ENCODE measurements at places on chromosomes 6 and 20. TPM values are rescaled to one million over a fixed set of nuclear protein-coding genes. Genes with fewer than 3 reads are reported as not detected.

- peak; percentile 10 for DNase-seq
Observed at GRCh38 chr6:160071805-160072690, 49.6 kb upstream of the SLC22A1 start.

- no peak for DNase-seq
Observed at GRCh38 chr6:99618649-99619408, 12.2 kb downstream of the PRDM13 start.

- no peak for DNase-seq
Observed at GRCh38 chr6:37004044-37004980, 1.1 kb upstream of the FGD2 start.

GRCh38 chr6:129252377-129253071 lies 369.6 kb downstream of the LAMA2 start:
- peak; percentile 8 for DNase-seq

- peak; percentile 3 for DNase-seq
Observed at GRCh38 chr6:112560651-112561050, 213.5 kb downstream of the RFPL4B start.

RRAGD gene
- total RNA-seq: 0.51 TPM

- DNase-seq: no peak
Observed at GRCh38 chr6:31720196-31720770, 1.3 kb downstream of the LY6G6C start.

SLC2A10 gene
- 16.0 TPM for total RNA-seq

DNA sequence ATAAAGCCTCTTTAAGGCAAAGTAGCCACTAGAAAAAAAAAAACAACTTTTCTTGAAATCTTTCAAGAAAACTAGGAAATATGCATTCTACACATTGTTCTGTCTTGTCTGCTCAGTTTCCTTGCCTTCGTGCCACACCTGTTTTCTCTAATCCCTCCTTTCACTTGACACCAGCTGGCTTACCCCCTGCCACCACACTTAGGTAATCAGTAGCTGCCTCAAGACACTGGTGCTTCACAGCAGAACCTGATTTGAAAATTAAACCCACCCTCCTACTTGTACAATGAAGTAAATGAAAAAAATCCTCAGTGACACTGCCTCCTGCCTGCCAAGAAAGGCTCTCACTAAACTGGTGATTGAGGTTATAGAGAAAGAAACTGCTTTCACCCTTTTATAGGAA lies 45.8 kb upstream of the SCML4 start:
- DNase-seq: no peak

DNA sequence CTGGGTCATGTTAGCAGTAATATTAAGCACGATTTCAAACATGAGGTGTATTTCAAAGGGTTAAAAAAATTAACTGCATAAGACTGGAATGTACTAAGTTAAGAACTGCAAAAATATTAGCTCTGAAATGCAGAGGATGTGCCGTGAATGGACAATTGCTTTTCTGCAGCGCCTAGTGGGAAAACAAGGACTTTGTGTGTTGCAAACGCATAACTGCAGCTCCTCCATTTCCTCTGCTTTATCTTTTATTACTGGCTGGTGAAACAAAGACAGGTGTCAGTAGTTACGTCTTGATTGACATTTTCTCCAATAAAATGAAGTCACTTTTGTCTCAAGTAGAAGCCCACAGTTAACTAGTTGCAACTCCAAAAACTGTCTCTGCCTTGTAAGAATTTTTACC lies 1.7 kb downstream of the PDE7B start:
- DNase-seq: peak; percentile 45

PCNA gene
- 131 TPM for total RNA-seq

DNA sequence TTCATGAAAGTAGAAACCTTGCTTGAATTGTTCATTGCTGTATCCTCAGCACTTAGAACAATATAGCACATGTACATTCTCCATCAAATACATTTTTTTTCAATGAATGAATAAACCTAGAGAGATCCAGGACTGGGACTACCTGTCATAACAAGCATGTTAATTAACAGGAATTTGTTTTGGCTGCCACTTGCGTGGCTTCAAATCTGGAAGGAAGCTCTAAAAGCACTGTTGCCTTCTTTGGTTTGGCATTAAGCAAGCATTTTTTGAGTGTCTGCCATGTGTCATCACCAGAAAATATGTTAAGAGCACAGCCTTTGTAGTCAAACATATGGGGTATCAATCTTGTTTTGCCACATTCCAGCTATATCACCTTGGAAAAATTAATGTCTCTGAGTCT lies 131.9 kb upstream of the BACH2 start:
- DNase-seq: no peak

TP53TG5 gene
- total RNA-seq: not detected
